ENCODE measurements at places on chromosomes 3 and 15.

DNA sequence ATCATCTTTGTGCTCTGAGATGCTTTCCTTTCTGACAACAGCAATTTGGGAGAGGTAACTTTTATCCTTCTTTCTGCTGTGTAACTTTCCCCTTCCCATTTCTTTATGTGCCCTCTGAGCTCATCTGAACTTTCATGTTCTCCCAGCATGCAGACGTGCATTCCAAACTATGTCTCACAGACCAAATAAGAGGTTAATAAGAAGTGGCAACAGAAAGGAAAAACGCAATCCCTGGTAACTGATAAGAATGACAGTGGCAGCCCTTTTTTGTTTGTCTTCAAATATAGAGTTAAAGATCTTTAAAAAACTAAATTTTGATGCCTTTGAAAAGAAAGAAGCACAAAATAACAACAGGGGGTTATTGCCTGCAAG is 533.4 kb downstream of the FOXP1 start:
- DNase-seq, result no peak

DNA sequence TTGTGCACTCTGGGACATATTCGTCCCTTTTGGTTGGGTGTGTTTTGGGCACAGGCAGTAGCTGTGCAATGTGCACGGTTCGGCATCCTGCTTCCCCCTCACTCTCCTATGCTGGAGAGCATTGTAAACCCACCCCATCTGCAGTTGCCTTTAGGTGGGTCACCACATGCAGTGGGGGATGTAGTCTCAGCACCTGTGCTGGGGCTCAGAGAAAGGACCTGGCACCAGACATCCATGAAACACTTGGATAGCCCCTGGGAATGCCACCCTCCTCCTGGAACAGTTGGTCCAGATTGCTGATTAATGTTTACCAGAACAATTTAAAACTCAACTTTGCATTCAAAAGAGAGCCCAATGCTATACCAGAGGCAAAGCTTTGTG is 123.9 kb upstream of the MEF2A start:
- no peak for DNase-seq

DNA sequence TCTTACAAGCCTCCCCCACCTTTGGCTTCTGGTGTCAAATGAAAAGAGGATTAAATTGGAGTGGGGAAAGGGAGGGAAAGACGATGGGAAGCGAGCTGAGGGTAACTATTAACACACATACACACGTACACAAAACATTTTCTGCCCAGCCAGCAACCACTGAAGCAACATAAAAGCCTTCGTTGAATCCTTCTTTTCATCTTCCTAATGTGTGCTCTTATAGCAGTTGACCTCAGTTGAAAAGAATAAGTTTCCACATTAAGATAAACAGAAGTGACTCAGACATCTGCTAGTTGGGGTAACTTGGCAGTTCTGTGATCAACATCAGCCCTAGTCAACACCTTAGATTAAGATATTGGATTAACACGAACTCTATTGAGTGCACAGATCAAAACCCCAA is 558.5 kb downstream of the MECOM start:
- no peak for DNase-seq

DNA sequence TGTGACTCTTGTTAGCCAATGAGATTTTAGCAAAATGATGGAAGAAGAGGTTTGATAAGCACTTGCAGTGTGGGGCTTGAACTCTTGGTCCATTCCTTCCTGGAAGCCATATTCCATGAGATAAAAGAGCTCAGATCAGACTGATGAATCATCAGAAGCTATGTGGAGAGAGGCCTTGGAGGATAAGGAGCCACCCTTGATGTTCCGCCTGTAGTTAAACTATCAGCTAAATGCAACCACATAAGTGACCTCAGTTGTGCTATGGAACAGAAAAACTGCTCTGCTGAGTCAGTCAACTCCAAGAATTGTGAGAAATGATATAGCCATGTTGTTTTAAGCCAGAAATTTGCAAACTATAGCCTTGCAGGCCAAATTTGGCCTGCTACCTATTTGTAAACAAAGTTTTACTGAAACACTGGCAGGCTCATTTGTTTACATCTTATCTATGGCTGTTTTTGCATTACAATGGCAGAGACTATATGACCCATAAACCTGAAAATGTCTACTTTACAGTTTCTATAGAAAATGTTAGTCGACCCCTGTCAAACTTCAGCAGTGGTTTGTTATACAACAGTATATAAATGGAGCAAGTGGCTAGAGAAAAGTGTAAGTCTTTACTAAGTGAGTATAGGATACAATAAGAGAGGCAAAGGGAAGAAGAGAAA is 27.6 kb upstream of the GAP43 start:
- DNase-seq, result no peak

GRCh38 chr3:52243791-52244628 is 1.5 kb upstream of the PPM1M start:
- DNase-seq, result no peak

DNA sequence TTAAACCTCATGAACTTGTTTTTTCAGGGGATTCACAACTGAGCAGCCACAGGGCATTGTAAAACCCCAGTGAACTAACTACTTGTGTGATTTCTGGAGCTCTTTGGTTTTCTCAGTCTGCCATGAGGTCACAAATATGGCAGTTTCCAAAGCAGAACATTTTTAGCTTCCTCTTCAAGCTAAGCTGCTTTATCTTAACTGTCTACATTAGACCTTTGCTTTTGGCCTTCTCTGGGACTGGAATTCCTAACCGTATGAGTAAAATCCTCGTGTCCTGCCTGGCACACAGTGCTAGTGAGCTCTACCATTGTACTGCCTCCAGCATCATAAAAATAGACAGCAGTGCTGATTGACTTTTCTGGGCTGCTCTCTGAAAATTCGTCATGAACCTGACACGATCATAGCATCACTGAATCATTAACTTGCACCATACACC is 22.1 kb downstream of the CDIN1 start:
- DNase-seq, result no peak

GRCh38 chr3:169952045-169952444 is 14.6 kb upstream of the SEC62 start:
- no peak for DNase-seq

DNA sequence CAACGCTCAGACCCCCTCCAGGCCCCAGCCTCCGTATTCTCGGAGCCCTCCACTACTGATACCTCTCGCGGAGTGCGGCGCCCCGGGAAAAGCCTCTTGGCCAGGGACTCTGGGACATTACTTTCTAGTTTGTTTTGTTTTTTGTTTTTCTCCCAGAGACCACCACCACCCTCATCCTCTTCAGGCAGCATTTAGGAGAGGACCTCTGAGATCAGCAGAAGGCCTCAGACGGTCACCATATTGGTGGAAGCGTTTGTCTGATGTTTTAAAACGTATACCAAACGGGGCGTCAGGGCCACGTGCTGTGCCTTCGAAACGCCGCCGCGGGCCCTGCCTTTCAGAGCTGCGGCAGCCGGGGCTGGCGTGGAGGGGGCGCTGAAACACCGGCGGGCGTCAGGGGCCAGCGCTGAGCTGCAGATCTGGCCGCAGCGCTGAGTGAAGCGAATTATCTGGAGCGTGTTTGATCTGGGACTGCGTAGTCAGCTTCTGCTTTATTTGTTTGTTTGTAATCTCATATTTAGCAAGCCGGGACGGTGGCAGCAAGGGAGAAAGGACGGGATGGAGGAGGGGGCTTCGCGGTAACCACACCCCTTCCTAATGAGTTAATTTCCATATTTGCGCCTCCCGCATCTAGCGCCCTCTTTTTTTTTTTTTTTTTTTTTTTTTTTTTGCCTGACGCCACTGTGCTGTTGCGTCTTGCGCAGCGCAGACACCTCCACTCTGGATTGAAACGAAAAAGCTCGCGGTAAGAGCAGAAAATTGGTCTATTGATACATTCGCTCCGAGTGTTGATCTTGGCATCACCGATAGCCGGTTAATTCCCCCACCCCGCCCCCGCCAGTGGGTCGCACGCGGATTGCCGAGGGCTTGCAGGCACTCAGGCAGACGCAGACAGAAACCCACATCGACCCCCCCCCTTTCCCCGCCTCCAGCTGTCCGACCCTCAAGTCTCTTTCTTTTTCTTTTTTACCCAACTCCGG is 14.9 kb downstream of the SOX2 start:
- no peak for DNase-seq

DNA sequence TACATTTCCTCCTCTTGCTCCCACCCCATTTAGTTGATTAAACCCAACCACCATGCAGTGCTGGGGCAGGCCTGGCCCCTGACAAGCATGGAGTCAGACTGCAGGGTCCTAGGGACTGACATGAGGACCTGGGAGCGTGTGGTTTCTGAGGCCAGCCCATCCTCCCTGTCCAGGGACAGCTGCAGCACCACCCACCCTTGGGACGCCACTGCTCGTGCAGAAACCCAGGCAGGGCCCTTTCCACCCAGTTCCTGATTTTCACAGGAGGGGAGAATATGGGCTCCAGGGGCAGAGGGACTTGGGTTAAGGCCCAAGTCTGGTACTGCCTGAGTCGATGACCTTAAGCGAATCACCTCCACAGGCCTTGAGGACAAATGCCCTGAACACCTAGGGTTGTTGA is 23.7 kb downstream of the PLXND1 start:
- DNase-seq, result no peak

GRCh38 chr15:68610825-68611224 is 32.0 kb downstream of the CORO2B start:
- DNase-seq, result no peak

- no peak for DNase-seq
Observed at GRCh38 chr3:172098698-172099494, 59.5 kb downstream of the FNDC3B start.

DNA sequence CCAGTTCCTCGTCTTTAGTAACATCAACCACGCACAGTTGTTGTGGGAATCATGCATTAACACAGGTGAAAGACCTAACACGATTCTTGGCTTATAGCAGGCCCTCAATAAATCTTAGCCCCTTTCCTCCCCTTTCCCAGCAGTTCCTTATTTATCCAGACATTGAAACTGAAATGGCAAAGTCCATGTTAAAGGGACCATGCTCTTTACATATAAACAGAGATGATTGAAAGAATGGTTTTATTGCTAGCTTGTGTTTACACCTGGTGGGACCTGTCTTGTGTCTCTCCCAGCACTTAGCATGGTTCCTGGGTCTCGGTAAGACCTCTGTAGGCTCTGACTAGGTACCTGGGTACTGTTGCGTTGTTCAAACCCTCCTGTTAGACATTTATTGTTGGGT is 251.8 kb downstream of the LRTM1 start:
- no peak for DNase-seq

- DNase-seq, result peak; percentile 87
Observed at GRCh38 chr3:14301558-14301957, 100.8 kb upstream of the SLC6A6 start.

DNA sequence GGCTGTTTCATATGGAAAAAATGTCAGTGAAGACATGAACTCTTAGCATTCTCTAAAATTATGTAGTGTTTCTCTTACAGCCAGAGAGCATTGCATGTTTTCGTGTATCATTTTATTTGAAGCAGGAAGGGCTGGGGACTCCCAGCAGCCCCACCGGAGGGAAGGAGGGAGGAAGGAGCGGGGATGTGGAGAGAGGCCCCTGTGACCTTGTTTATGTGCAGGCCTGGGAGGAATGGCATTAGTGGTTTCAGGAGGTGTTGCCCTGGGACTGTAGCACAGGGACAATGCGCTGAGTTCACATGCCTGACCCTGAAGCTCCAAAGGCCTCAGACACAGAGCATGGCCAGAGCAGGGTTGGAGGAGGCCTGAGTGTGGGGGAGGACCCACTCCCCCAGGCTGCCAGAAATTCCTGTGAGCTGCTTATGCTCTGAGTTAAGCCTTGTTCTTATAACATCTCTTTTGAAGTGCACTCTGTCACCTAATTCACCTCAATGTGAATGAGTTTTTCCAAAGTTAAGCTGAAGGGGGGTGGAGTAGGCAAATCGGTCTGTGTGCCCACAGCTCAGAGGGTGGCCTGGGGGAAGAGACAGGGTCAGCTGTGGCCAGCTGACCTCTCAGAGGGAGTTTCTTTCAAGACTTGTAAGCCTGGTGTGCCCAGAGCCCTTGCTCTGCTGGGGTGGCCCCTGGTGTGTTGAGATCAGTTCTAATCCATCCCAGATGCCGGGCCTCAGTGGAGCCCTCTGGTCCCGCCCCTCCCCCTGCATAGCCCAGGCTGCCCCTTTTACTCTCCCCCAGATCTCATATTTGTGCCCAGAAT is 3.9 kb upstream of the RNU6-1 start:
- DNase-seq, result no peak

DNA sequence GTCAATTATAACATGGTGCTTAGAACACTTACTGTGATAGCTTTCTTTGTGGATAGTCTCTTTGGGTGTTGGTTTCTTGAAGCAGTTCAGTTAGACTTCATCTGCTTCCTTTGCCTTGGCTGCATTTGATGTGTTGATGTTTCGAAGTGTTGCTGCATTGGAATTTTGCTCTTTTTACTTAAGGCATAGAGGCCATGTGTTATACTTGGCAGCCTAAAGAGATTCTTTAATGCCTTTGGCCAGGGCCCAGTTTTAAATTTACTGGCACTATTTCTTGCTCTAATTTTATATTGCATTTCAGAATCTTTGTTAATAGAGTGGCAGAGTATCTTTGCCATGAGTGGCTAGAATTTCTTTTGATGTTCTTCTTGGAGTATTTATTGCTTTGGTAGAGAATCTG is 21.2 kb downstream of the NR1D2 start:
- DNase-seq, result no peak

GRCh38 chr3:49399461-49399860 is 12.3 kb downstream of the RHOA start:
- no peak for DNase-seq

GRCh38 chr3:36965440-36965839 is 20.6 kb upstream of the TRANK1 start:
- no peak for DNase-seq

GRCh38 chr15:57463360-57463759 is 87.1 kb downstream of the CGNL1 start:
- no peak for DNase-seq

DNA sequence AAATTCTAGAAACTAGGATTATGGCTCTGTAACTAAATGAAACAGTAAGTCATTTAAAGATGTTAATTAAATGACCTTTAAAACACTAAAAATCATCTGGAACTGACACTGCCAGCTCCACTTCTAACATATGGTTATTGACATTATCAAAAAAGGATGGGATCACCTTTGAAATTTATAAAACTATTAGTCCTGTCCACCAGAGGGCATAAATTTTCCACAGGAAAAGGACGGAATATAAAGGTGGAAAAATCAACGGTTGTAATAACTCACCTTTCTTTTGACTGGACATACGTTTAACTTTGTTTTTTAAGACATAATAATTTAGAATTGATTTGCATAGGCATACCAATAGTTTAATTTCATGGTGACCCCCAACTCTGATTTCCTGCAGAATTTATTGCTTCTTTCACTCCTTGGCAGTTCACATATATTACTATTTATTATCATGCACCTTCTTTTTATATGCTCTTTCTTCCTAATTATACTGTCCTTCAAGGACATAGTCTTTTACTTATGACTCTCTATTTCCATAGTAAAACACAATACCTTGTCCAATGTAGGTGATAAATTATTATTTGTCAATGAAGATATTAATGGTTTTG is 345.7 kb downstream of the CADM2 start:
- peak; percentile 1 for DNase-seq

GRCh38 chr3:87350367-87351199 is 74.2 kb upstream of the POU1F1 start:
- DNase-seq, result no peak
